SHP77 (cell line): ENCODE measurements at places on chromosomes 1 and 21.

- no peak for DNase-seq
These were observed 35.1 kb upstream of the ADGRL4 start for GRCh38 chr1:79041666-79042065.

- DNase-seq = no peak
These were observed 146.7 kb downstream of the KCNT2 start for GRCh38 chr1:196461521-196461920.

DNA sequence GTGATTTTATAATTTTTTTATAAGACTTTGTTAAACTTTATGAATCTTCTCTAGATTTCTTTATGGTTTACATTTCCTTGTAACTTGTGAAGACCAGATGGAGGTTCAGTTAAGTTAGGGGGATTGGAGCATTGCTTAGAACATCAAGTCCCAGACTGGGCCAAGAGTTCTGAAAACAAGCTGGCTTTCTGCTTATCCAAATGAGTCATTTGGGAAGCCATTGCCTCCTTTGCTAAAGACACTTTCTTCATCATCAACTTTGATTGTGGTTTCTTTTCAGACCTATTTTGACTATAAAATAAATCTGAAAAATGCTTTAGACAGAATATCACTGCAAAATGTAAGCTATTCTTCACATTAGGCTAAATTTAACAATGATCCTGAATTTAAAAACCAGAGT lies 446.8 kb downstream of the USP25 start:
- no peak for DNase-seq

GRCh38 chr1:149945206-149945605 lies 8.5 kb upstream of the MTMR11 start:
- no peak for DNase-seq

GRCh38 chr1:118948351-118948750 lies 39.8 kb downstream of the TBX15 start:
- DNase-seq = no peak

GRCh38 chr1:5273280-5274003 lies 619.0 kb downstream of the AJAP1 start:
- no peak for DNase-seq

- DNase-seq = no peak
These were observed 52.0 kb downstream of the TAS1R2 start for GRCh38 chr1:18807334-18808063.

DNA sequence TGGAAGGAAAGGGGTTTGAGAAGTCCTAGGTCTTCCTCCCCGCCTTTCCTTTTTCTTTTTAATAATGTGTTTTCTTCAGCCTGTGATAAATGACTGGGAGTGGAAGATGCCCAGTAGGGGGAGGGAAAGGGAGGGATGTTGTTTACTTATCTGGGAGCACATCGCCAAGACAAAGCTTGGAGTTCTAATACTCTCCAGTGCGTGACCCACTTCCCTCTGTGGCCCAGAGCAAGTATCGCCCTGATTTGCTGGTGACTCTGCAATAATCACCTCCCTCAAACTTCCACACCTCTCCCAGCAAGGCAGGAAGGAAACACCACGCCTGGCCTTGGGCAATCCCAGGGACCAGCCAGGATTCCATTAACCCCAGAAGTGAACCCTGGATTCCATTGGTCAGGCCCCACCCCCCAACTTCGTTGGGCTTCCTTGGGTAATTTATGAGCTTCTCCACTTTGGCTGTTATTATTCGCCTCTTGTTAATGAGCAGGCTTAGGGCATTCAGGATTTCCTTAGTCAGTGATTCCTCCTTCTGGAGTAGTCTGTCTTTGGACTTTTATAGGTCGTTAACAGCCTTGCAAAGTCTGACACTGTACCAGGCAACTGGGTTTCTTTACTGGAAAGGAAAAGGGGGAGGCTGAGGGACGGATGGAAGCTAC lies 24.3 kb upstream of the GRHL3 start:
- DNase-seq = no peak
